ENCODE measurements at places on chromosomes 6 and 20. TPM values are rescaled to one million over a fixed set of nuclear protein-coding genes. Genes with fewer than 3 reads are reported as not detected.

- DNase-seq, result no peak
Measured at GRCh38 chr20:29296256-29297230, 1960.9 kb upstream of the DEFB115 start.

GRCh38 chr20:44028868-44029847 lies 114.5 kb downstream of the TOX2 start:
- DNase-seq, result no peak

DNA sequence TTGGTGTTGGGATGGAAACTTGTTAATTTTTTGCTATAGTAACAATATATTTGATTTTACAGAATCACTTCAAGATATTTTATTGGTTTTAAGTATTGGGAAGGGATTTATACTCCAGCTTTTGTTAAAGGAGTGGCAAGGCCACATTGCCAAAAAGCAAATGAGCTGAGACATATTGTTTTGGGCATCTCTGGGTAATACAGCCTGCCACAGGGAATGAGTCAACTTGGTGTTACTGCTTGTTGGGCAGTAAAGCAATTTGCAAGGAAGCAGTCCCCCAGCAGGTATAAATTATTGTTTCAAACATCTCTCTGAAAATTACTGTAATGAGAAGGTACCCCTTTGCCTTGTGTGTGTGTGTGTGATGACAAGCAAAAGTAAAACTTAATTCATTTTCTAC lies 868.3 kb upstream of the FLRT3 start:
- DNase-seq, result no peak

GRCh38 chr20:56587307-56588041 lies 41.6 kb upstream of the TFAP2C start:
- no peak for DNase-seq

The MCCD1 gene
- 0.56 TPM for total RNA-seq
